Activated T-cell treated with anti-CD3 and anti-CD28 coated beads, Interleukin-2, amount 50 U/mL, for 72 hours (primary cell): ENCODE measurements at places on chromosomes 7 and 10. TPM values are rescaled to one million over a fixed set of nuclear protein-coding genes. Genes with fewer than 3 reads are reported as not detected.

TMEM229A gene
- not detected for total RNA-seq

UCMA gene
- total RNA-seq, result not detected

DNA sequence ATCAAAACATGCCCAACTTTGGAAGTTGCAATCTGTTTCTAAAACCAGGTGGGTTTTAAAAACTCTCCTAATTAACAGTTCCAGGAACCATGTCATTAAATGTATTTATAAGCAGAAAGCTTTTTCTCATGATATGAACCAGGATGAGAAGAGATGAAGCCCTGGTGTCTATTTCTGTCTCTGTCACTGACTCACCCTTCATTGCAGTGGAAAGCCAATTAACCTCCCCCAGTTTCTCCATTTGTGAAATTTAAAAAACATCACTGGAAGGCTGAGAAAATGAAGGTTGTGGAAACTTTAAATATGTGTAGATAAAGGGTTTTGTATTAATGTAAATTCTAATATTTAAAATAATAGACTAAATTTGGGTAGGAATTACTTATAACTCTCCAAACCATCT is 1088.0 kb downstream of the SORCS1 start:
- no peak for DNase-seq

DNA sequence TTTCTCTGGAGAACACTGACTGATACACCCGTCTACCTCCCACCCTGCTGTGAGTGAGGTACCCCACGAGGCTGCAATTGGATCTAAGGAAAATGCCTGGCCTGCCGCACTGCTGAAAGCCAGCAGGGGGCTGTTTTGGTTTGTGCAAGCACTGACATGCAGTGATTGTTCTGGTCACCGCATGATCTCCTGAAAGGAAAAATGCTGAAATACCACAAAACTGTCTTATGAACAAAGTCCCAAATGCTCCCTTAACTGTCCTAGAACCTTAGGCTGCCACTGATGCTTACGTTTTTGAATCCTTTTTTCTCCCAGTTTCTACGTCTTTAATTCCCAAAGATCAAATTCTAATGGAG is 132.7 kb downstream of the JCAD start:
- DNase-seq, result no peak

DNA sequence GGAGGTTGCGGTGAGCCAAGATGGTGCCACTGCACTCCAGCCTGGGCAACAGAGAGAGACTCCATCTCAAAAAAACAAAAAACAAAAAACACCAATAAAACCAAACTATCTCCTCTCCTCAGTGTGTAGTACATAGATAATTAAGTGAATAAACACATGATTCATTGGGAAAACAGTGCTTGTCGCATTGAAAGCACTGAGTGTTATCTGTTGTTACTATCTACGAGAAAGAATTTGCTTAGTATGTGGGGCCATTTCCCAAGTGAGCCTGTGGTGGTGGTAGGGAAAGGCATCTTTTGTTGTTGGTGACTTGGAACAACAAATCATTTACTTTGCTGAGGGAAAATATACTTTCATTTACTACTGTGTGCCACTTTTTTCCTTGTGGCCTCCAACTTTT is 42.6 kb downstream of the RSBN1L start:
- no peak for DNase-seq

DNA sequence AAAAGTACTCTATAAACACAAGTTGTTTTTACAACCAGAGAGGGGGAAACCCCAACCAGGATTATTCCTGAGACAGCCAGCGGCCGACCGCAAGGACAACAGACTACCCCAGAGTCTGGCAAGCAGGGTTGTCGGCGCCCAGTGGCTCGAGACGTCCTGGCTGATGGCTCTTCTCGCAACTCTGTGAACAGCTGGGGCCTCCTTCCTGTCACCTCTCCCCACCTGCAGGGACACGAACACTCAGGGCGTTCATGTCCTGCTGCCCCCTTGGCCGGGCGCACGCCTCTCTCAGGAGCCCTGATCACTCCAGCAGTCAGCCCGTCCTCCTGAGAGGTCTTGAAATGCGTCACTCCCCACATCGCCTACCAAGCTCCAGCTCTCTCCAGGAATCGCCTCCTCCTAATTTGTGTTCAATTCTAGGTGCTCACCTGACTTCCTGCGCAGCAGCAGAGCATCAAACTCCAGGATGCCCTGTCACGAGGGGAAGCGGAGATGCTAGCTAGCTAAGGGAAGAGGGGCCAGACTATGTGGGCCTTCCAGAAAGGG is 66.4 kb upstream of the TNRC18 start:
- DNase-seq, result no peak

HABP2 gene
- not detected for total RNA-seq

GRCh38 chr10:72010234-72010973 is 46.2 kb downstream of the CHST3 start:
- no peak for DNase-seq

TMEM236 gene
- 0.58 TPM for total RNA-seq

MYL10 gene
- total RNA-seq, result not detected

GRCh38 chr7:20268824-20269223 is 51.6 kb upstream of the MACC1 start:
- DNase-seq, result no peak

- DNase-seq, result no peak
Measured at GRCh38 chr10:102396730-102397151, 1.2 kb downstream of the NFKB2 start.

DNA sequence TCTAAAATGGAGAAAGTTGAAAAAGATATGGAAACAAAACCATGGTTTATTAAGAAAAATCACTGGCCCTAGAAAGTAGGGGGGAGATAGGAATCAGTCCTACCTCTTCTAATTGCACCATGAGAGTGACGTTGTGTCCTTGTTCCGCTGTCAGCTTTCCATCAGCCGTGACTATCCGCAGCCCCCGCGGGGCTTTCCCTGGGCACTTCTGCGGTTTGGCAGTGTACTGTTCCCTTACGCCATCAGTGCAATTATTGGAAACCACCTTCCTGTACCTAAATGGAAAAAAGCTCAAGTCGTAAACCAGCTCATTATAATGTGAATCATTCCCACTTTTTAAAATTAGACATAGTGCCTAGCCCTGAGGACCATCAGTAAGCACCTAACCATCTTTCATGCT is 512.2 kb downstream of the SORCS1 start:
- DNase-seq, result no peak

- no peak for DNase-seq
Measured at GRCh38 chr7:149776848-149777407, 3.5 kb upstream of the ZNF467 start.

- no peak for DNase-seq
Measured at GRCh38 chr7:23404546-23405239, 65.6 kb downstream of the IGF2BP3 start.

GRCh38 chr7:23107781-23108180 is 2.2 kb downstream of the KLHL7 start:
- DNase-seq, result no peak

TMEM178B gene
- 1.0 TPM for total RNA-seq

DNA sequence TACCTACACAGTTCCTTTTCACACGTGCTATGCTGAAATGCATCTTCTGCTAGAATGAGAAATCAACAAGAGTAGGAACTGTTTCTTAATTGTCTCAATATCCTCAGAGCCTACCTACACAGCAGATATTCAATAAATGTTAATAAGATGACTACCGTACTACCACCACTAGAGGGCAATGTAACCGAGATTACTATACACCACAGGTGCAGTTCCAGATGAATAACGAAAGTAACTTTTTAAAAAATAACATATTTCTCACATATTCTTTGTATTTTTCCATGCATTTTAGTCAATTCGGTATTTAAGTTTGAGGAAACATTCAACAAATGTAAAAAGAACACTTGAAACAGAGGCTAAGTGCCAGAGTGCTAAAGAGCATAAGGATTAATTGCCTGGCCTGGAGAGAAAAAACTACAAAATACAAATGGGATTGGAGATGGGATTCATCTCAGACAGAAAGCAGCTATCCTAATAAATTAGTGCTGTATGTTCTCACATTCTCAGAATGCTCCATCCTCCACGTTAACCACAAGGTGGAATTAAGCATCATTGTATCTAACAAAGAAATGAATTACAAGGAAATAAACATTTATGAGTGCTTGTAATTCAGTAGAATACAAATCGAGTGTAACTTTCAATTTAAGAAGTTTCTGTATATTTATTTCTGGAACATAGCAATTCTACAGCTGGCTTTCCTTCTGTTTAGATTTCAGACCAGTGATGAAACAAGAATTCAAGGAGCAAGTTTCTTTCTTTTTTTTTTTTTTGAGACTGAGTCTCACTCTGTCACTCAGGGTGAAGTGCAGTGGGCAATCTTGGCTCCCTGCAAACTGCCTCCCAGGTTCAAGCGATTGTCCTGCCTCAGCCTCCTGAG is 20.3 kb upstream of the HECTD2 start:
- DNase-seq, result peak; percentile 28

PPP3CB gene
- 42.6 TPM for total RNA-seq

GRCh38 chr7:30996883-30997282 is 33.1 kb downstream of the GHRHR start:
- DNase-seq, result no peak

DNA sequence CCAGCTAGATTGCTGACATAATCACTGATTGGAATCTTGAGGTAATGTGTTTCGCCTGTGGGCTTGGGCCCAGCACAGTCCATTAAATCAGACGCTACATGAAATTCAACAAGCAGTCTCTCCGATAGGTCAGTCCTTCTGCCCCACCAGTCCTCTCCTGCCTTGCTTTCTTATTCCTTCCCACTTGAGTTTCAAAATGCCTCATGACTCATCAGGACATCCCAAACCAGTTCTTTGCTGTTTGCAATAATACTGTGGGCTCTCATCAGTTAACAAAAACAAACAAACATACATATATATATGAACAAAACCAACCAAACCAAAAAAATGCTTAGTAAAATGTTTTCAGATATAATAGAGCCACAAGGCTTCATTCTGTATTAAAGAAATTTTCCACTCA is 599.0 kb downstream of the SORCS1 start:
- DNase-seq, result no peak

SRI gene
- total RNA-seq, result 105 TPM

DNA sequence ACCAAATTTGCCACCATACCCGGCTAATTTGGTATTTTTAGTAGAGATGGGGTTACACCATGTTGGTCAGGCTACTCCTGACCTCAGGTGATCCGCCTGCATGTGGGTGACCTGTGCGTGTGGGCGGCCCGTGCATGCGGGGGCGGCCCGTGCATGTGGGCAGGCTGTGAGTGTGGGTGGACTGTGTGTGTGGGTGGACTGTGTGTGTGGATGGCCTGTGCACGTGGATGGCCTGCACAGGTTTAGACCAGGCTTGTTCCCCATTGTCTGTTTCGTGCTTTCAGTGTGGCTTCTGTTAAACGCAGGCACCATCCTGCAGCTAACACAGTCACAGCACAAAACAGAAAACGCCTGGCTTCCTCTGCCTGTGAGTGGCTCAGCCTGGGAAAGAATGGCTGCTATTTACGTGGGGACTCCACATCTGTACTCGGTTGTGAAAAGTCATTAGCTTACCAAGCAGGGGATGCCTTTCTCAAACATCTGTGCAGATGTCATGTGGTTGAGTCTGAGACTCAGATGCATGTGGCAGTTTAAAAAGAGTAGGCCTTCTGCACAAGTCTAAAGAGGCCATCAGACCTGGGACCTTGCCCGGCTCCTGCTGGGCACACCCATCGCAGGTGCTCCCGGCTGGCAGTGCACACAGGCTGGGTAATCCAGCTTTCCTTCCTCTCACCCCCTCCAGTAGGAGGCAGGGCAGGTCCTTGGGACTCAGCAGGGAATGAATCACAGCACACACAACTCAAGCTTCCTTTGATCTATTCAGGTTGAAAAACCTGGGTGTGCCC is 91.6 kb downstream of the COBL start:
- DNase-seq, result no peak

GPR37 gene
- not detected for total RNA-seq

GRCh38 chr10:46555713-46556514 is 544 bp downstream of the GPRIN2 start:
- no peak for DNase-seq

DNA sequence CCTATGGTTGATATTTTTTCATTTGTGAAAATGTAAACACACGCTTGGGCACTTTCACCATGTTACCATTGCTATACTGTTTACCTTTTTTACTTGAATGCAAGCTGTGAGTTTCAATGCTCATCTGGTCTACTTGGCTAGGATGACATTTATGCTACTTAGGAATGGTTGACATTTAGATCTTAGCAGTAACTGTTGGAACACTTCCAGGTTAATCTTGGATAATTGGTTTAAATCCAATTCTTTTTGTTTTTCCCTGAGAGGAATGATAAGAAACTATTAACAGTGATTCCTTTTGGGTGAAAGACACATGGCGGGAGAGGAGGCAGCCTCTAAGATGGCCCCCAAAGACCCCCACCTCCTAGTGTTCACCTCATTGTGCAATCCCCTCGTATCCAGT is 51.4 kb upstream of the AMPH start:
- no peak for DNase-seq

MYOZ1 gene
- total RNA-seq, result not detected

- no peak for DNase-seq
Measured at GRCh38 chr7:101634196-101634717, 5.2 kb upstream of the MYL10 start.

DNA sequence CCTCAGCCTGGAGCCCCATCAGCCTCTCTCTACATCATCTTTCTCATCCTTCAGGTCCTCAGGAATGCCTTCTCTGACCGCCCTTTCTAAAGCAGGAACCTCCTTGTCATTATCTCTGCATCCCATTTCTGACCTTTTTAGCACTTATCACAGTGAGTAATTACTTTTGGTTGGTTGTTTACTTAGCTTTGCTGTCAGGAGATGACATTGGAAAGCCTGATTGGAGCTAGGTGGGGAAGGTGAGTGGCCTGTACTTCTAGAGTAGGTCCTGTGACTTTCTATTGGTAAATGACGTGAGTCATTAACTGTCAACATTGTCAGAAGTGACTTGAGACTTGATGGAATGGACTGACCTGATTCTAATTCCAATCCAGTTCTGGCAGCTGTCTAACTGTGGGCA is 9.3 kb upstream of the SLC25A13 start:
- DNase-seq, result no peak

DNA sequence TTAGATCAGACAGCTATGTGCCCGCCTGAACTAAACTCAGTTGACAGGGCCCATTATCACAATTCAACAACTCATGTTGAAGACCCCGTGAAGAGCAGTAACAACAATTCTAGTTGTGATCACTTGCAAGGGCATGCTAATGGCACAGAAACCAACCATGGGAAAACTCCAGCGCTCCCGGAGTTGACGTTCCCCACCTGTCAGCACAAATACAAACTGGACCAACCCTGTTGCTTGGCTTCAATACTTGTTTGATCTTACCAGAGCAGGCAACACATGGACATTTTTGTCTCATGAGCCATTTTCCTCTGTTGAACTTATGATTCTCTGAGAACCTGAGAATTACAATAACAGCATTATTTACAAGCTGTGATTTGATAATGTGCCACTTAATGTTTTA is 119.0 kb upstream of the LANCL2 start:
- no peak for DNase-seq

WNT8B gene
- total RNA-seq, result 0.22 TPM

GRCh38 chr10:20674926-20675325 is 222.2 kb downstream of the NEBL start:
- no peak for DNase-seq
